Activated CD8-positive, alpha-beta memory T cell treated with anti-CD3 and anti-CD28 coated beads for 1 hour (primary cell): ENCODE measurements at places on chromosomes 6 and 20.
A peak's percentile ranks its signal among the peaks of the same experiment; 100 is the strongest.

DNA sequence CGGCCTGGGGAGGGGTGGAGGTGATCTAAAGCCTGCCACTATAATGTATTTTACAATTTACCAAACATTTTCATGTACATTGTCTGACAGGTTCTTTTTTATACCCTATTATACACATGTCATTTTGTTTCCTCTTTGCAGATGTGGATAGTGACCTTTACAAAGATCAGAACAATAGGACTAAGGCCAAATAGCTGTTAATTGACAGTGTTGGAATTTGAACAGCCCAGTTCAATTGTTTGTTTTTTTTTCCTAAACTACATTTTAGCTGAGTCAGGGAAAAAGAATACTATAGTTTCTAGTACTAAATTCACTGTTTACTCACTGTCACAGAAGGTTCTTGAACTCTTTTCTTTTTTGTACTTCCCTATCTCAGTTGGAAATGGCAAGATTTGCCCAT, 40.2 kb downstream of the PGM3 start:
- DNase-seq: no peak

- no peak for DNase-seq
These were observed 352.6 kb downstream of the RIMS1 start for GRCh38 chr6:72238900-72239299.

GRCh38 chr6:32796848-32797776, 19.7 kb downstream of the HLA-DOB start:
- DNase-seq: peak; percentile 53

GRCh38 chr6:113187661-113188060, 669.5 kb upstream of the MARCKS start:
- DNase-seq: no peak

- DNase-seq: no peak
These were observed 101.8 kb upstream of the AKIRIN2 start for GRCh38 chr6:87803791-87804190.

GRCh38 chr6:136024711-136025110, 173.2 kb downstream of the PDE7B start:
- DNase-seq: no peak

- DNase-seq: no peak
These were observed 156.0 kb downstream of the RFPL4B start for GRCh38 chr6:112503091-112503596.

DNA sequence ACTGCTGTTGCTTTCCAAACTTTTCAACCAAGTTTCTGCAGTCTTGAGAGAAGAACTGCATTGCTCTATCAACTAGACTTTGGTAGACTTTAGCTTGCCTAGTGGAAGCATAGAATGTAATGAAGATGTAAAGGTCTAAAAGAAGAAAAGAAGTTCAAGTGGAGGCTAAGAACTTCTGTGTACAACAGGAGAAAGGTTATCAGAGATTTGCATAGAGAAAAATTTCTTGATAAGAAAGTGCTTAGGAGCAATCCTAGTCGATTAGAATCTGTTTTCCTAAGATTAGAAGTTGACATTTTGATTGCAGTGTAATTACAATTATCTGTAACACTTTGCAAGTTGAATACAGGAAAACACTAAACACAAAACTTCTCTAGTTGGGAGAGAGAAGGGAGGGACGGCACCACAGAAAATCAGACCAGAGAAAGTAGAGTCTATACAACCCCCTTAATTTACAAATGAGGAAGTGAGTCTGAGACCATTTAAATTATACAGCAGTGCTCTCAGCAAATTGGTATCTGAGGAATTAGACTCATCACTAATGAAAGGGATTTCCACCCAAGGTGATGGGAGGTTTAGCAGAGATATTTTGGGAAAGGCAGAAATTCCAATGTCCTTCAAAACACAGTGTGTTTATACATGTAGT, 194.3 kb upstream of the MARCKS start:
- DNase-seq: no peak

- DNase-seq: no peak
These were observed 19.9 kb downstream of the ZNF451 start for GRCh38 chr6:57109880-57110279.

- DNase-seq: no peak
These were observed 179.8 kb downstream of the TASP1 start for GRCh38 chr20:13458860-13459451.

- DNase-seq: no peak
These were observed 427.1 kb upstream of the NOX3 start for GRCh38 chr6:155882527-155883333.

- no peak for DNase-seq
These were observed 1.6 kb upstream of the PAX1 start for GRCh38 chr20:21703717-21704407.

DNA sequence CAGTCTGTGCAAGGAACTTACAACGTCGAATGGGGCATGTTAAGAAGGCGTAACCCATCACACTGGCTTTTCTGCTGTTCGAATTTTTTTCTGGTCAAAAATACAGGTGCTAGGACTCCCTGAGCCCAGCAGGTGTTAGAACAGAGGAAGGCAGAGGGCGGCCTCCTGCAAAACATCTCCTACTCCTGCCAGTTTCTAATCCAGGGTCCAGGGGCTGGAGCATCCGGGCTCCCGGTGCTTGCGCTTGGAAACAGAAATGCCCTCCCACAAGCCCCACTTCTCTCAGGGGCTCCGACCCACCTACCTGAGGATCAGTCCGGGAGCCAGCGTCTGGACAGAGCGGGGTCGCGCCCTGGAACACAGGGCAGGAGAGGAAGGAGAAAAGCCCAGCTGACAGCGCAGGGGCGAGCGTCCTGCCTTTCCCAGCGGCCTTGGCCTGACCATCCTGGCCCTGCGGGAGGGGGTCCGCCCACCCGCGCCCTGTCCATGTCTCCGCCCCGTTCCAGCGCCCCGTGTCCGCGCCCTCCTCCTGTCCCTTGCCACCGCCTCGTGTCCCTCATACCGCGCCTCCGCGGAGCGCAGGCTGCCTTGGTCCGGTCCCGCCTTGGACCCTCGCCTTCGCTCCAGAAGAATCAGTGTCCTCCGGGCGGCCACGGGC, 14.8 kb upstream of the LPA start:
- no peak for DNase-seq

GRCh38 chr20:51085769-51086168, 62.9 kb upstream of the KCNG1 start:
- no peak for DNase-seq

- DNase-seq: no peak
These were observed 35.1 kb upstream of the SRPK1 start for GRCh38 chr6:35955970-35956369.

DNA sequence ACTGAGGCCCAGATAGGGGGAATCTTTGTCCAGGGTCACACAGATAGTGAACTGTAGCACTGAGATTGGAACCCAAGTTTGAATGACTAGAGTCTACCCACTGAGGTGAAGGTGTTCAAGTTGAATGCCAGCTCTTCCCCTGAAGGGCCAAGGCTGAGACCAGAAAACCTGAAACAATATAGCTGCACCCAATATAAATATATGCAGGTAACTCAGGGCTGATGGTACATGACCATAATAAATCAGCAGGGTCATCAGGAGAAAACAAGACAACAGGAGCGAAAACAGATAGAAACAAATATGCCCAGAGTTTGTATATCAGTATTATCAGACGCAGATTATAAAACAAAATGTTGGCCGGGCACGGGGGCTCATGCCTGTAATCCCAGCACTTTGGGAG, 4.0 kb upstream of the RBCK1 start:
- no peak for DNase-seq

GRCh38 chr20:53210931-53211330, 238.8 kb downstream of the TSHZ2 start:
- no peak for DNase-seq

GRCh38 chr6:149248693-149249369, 68.7 kb upstream of the TAB2 start:
- no peak for DNase-seq

- DNase-seq: no peak
These were observed 576.4 kb downstream of the HTR1B start for GRCh38 chr6:76886900-76887299.

- DNase-seq: no peak
These were observed 34.6 kb downstream of the HLA-F start for GRCh38 chr6:29757701-29758293.

GRCh38 chr6:34984416-34984815, 95.4 kb downstream of the ANKS1A start:
- DNase-seq: no peak

DNA sequence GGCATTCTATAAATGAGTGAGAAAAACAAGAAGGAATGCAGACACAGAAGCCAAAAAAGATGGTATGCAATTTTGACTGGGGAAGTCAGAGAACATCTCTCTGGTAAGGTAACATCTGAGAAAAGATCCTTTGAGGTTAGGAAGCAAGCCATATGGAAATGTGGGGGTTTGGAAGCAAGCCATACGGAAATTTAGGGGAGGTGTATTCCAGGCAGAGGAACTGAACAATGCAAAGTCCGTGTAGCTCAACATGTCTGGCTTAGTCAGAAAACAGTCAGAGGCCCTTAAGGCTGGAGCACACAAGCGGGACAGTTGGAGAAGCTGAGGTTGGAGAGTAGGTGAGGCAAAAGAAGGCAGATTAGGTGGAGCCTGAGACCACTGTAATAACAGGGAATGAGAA, 35.3 kb downstream of the RALGAPA2 start:
- no peak for DNase-seq

GRCh38 chr6:84249724-84250123, 22.3 kb upstream of the CEP162 start:
- DNase-seq: no peak

DNA sequence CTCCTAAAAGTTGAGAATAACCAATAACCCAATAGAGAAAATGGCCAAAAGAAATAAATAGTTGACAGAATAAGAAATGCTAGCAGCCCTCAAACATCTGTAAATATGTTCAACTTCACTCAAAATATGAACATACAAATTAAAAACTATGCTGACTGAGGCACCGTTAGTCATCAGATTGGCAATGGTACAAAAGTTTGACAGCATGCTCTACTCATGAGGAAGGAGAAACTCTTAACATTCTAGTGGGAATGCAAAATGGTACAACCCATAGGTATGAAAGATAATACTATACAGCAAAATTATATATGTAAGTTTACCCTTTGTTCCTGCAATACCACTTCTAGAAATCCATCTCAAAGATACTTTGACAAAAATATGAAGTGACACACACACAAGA, 1.6 kb upstream of the ZSCAN12 start:
- DNase-seq: no peak

DNA sequence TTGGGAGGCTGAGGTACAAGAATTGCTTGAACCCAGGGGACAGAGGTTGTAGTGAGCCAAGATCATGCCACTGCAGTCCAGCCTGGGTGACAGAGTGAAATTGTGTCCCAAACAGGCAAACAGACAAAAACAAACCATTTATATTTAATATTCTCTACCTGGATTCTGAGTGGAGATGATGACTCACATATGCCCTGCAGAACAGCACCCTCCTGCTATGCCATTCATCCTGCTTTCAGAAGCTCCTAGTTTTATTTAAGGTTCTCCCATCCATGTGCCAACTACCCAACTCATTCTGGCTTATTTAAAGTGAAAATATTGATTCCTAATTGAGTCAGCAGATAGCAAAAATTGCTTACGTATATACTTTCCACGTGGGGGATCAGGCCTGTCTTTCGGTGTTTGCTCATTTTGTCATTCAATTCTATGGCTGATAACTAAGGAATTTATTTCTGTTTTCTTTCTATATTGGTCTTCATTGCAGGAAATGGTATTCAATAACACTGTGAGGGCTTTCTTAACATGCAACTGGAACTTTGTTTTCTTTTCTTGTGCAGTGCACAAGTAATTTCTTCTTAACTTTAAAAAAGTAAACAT, 459.1 kb upstream of the JAG1 start:
- no peak for DNase-seq

DNA sequence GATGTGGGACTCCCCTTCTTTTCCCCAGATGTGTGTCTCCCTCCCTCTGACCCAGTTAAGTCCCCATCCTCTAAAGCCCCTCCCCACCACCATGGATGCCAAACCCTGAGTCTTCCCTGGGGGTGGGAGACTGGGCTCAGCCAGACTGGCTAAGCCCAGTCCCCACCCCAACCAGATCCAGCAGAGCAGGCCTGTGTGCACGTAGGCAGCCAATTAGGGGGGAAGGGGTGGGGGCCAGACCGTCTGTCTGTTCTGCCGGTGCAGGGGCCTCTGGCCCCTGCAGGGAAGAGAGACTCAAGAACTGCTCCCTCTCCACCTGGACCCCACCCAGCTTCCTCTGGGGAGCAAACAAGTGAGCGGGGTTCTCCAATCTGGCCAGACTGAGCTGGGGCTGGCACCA, 605 bp downstream of the COX4I2 start:
- DNase-seq: no peak

DNA sequence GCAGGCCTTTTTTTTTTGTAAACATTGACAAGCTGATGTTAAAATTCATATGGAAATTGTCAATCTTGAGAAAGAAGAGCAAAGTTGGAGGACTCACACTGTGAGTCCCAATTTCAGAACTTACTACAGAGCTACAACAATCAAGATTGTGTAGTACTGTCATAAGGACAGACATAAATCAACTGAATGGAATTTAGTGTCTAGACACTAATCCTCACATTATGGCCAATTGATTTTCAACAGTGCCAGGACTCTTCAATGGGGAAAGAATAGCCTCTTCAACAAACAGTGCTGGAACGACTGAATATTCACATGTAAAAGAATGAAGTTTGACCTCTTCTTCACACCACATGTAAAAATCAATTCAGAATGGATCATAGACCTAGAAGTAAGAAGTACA, 60.8 kb downstream of the TGM2 start:
- DNase-seq: no peak

GRCh38 chr6:140397106-140397505, 1022.7 kb upstream of the CITED2 start:
- no peak for DNase-seq

GRCh38 chr6:131643855-131644460, 6.9 kb downstream of the ENPP3 start:
- no peak for DNase-seq

DNA sequence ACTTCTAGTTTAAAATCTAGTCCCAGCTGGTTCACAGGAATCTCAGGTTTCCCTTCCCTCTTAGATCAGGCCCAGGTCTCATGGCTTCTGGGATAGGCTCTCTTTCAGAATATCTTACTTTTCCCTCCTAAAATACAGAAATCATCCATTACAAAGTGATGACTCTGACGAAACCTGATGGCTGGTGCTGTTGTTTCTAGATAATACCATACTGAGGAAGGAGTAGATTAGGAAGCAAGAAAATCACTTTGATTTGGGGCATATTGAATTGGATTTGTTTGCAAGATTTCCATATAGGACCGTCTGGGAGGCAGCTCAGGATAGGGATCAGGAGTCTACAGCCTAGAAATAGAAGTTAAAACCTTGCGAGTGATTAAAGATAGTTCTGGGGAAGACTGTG, 3.6 kb downstream of the ZKSCAN3 start:
- DNase-seq: no peak

DNA sequence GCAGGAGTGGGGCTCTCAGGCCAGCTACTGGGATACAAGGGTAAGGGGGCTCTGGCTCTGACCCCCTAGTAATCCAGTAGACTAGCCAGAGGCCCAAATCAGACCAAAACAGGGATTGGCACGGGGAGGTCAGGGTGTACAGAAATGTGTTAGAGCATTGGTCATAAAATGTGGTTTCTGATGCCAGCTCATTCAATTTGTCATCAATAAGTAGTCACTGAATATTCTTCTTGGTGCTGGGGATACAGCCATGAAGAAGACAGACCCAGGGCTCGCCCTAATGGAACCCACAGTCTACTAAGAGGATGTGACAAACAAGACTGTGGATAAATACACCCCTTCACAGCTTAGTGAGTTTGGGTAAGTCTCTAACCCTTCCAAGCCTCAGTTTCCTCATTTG, 11.1 kb downstream of the MAP1LC3A start:
- DNase-seq: no peak
